IPS DF 6.9 (cell line): ENCODE measurements at places on chromosomes 6 and 20.

GRCh38 chr6:131101911-131102680 lies 33.2 kb upstream of the AKAP7 start:
- no peak for DNase-seq

DNA sequence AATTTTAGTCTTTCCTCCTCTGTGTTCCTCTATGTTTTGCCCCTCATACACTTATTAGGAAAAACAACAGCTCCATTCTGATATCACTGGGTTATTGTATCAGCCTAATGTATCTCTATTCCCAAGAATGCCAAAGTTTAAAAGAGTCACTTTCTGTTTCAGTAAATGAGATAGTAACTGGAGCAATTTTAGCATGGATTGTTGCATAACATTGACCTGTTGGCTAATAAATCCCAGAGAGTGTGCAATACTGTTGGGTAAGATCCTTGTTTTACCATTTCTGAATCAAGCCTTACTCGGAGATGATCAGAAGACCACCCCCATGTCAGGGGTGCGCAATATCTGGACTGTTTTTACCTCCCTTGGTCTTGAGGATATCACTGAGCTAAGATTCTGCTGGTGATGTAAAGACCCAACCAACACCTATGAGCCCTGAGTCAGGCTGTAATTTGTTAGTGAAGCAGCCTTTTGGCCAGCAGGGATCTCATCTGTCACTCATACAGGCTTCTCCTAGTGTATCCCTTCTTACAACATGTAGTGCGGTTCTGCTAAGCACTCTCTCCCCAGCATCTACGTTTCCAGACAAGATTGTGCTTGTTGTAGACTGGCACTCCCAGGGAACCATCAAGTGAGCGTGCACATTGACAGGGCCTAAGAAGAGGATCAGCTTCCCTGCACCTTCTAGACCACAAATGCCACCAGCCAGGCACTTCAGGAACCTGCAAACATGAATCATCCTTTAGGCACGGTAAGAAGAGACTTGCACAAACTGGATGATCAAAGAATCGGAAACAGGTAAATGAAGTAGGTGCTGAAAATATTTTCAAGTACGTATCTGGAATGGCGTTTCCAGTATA lies 11.5 kb upstream of the IPCEF1 start:
- DNase-seq = no peak

- DNase-seq = no peak
Observed at GRCh38 chr6:24991810-24992467, 56.2 kb upstream of the RIPOR2 start.

- DNase-seq = no peak
Observed at GRCh38 chr20:16392346-16392745, 180.9 kb downstream of the KIF16B start.
